NCI-H510A (cell line): ENCODE measurements at places on chromosomes 6 and 20.

- no peak for DNase-seq
Measured at GRCh38 chr6:163531122-163531521, 116.6 kb downstream of the QKI start.

- no peak for DNase-seq
Measured at GRCh38 chr6:21468461-21468860, 125.1 kb upstream of the SOX4 start.

DNA sequence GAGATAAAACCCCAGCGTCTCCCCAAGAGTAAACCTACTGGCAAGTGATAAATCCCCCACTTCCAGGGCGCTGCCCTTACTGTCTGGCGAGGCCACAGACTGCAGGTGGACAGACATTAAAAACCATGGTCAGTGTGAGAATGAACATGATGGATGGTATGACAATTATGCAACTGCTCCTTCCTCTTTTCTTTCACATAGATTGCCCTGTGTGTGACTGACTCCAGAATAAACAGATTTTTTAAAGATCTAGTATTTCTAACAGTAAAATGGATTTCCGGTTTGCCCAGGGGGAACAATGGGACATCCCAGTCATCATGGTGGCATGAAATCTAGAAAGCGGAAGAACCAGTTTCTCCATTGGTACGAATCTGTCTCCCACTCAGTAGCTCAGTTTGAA, 153.7 kb downstream of the FOXC1 start:
- DNase-seq: no peak

DNA sequence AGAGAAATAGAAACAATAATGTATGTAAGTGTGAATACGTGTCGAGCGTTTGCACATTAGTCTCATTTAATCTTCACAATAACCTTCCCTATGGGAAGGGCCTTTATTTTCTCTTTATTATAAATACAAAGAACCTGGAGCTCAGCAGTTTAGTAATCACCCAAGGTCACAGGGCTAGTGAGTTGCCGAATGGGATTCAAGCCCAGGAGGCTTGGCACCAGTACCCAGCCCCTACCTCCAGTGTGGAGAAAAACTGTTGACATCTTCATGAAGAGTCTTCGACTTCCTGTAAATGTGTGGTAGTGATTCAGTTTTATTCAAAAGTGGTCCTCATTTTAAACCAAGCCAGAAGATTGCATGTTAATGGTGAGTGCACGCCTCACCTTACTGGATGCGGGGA, 162.8 kb downstream of the SCML4 start:
- no peak for DNase-seq

DNA sequence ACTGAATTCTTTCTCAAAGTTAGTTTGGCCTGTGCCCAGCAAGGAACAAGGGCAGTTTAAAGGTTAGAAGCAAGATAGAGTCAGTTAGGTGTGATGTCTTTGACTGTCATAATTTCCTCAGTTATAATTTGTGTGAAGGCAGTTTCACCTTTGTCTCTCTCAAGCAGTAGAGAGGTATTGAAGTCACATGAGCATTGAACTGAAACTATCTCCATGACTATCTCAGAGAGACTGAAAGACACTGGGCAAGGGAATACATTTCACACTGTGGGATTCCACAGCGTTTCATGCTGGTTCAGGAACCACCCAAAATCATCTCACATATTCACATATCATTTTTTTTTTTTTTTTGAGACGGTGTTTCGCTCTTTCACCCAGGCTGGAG, 366.1 kb downstream of the PREX1 start:
- DNase-seq: no peak

- no peak for DNase-seq
Measured at GRCh38 chr6:142372348-142372747, 70.5 kb downstream of the ADGRG6 start.

- DNase-seq: no peak
Measured at GRCh38 chr6:61887423-61887822, 398.6 kb downstream of the KHDRBS2 start.

DNA sequence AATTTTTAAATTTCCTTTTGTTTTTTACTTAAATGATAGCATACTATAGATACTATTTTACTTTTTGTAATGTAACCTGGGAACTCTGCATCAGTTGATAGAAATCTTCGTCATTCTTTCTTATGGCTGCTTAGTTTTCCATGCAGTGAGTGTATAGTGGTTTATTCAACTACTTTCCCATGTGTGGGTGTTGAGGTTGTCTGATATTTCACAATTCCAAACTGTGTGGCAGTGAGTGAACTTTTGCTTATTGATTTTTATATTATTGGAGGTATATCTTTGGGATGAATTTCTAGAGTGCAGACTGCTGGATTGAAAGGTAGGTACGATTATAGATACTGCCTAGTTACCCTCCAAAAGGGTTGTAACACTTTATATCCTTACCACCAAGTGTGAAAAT, 136.5 kb downstream of the CDKAL1 start:
- no peak for DNase-seq

GRCh38 chr20:50224531-50225255, 34.1 kb downstream of the CEBPB start:
- DNase-seq: no peak

- no peak for DNase-seq
Measured at GRCh38 chr6:31826793-31827285, 699 bp upstream of the HSPA1B start.

DNA sequence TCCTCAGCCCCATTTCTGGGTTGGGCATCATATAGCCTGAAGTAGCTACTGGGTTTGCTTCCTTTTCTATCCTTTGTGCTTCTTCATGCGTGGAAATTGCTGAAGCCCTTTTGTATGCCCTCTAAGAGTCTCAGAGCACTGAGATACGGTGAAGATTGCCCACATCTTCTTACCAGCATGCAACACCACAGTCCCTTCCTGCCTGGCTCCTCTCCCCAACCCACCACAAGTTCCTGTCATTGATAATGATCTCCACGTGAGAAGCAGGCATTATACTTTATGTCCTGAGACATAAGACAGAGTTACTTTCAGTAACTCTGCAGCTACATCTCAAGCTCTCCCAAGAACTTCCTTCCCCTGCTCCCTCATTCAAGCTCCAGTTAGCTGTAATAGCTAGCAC, 15.8 kb upstream of the PLCB4 start:
- DNase-seq: no peak

- DNase-seq: no peak
Measured at GRCh38 chr6:65350530-65350929, 356.5 kb downstream of the EYS start.

- DNase-seq: no peak
Measured at GRCh38 chr6:98124171-98124570, 710.2 kb upstream of the POU3F2 start.

DNA sequence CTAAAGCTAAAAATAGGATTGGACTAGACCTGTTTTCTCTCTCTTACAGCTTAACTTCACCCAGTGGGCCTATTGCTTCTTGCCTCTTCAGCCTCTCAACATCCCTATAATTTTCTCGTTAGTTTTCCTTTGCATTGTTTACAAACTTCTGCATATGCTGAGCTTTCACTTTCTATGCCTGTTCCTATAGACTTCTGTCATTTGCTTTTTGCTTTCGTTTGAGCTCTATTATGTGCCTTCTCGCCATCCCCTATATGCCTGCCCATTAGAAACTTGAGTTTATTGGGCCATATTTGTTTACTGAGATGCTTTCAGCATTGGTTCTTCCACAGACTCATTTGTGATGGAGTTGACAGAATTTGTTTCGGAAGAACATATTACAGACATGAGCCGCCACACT, 40.9 kb downstream of the NCOA7 start:
- no peak for DNase-seq

- DNase-seq: peak; percentile 46
Measured at GRCh38 chr6:37210313-37210968, 40.5 kb downstream of the PIM1 start.

DNA sequence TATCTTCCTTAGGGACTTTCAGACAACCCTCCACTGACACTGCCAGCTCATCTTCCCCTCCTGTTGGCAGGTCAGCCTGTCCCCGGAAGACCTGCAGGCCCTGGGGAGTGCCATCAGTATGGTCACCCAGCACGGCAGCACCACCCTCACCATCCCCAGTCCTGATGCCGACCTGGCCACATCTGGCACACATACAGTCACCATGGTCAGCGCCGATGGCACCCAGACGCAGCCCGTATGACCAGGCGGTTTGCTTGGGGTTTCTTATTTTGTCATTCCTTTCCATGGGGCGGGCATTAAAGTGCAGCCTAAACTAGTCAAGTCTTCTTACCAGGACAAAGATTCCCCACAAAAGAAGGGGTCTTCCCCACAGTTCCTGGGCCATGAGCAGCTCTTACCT, 3.9 kb upstream of the DEF6 start:
- no peak for DNase-seq

GRCh38 chr6:15715060-15715459, 52.2 kb upstream of the DTNBP1 start:
- DNase-seq: no peak

DNA sequence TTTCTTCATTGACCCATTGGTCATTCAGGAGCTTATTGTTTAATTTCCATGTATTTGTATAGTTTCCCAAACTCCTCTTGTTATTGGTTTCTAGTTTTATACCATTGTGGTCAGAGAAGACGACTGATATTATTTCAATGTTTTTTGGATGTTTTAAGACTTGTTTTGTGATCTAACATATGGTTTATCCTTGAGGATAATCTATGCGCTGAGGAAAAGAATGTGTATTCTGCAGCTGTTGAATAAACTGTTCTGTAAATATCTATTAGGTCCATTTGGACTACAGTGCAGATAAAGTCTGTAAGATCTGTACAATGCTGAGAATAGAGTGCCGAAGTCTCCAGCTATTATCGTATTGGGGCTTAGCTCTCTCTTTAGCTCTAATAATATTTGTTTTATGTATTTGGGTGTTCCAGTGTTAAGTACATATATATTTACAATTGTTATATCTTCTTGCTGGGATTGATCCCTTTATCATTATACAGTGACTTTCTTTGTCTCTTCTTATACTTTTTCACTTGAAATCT, 223.3 kb upstream of the ZNF217 start:
- no peak for DNase-seq

GRCh38 chr20:48761874-48762273, 65.9 kb downstream of the PREX1 start:
- DNase-seq: no peak

DNA sequence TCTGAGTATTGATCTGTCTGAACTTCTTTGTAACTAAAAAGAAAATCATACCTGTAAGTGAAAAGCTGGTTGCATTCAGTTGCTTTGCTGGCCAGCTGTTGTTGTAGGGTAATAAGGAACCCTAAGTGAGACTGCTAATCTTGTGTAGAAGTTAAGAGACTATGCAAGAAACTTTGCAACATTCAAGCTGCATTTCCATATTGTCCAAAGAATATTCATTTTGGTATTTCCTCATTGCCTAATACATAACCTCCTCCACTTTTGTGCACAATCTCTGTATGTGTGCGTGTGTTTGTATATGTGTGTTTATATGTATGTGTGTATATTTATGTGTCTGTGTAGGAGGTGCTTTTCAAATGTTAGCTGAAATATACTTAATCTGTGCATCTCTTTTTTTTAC, 414.9 kb downstream of the CDKAL1 start:
- no peak for DNase-seq

- DNase-seq: no peak
Measured at GRCh38 chr6:14274546-14275492, 157.2 kb downstream of the CD83 start.

GRCh38 chr6:54266400-54266923, 41.8 kb upstream of the TINAG start:
- DNase-seq: no peak

- no peak for DNase-seq
Measured at GRCh38 chr20:20205862-20206236, 153.5 kb downstream of the CFAP61 start.

GRCh38 chr20:37394543-37395409, 48.8 kb downstream of the SRC start:
- DNase-seq: peak; percentile 35

- DNase-seq: no peak
Measured at GRCh38 chr6:163757520-163757919, 343.0 kb downstream of the QKI start.

GRCh38 chr6:147507162-147508041, 1.1 kb upstream of the SAMD5 start:
- no peak for DNase-seq

- DNase-seq: no peak
Measured at GRCh38 chr20:56171087-56172012, 77.2 kb upstream of the MC3R start.

DNA sequence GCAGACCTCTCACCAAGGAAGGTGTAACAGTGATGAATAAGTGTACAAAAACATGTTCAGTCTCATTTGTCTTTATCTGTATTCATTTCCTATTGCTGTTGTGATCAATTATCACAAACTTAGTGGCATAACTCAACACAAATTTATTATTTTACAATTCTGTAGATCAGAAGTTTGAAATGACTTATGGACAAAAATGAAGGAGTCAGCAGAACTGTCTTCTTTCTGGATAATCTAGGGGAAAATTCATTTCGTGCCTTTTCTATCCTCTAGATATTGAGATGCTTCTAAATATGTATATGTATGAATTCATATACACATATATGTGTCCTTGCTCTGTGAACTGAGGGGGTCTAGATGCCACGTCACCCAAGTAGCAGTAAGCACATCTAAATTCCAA, 663.1 kb upstream of the MARCKS start:
- no peak for DNase-seq

GRCh38 chr6:90238496-90239266, 58.0 kb downstream of the BACH2 start:
- DNase-seq: no peak

DNA sequence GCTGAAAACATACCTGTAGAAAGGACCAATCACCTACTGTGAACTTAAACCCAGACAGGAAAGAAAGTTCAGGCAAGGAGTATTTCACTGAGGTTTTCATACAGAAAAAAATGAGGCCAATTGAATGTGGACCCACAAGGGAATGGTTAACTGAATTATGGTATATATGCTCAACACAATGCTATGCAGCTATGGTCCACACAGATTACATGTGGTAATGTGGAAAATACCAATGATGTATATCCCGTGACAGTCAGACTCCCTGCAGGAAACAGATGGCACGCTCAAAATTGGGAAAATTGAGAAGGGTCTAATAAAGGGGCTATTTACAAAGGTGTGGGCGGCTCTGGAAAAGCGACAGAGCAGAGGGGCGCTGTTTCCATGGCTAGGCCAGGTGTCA, 47.1 kb upstream of the PIM1 start:
- DNase-seq: no peak

DNA sequence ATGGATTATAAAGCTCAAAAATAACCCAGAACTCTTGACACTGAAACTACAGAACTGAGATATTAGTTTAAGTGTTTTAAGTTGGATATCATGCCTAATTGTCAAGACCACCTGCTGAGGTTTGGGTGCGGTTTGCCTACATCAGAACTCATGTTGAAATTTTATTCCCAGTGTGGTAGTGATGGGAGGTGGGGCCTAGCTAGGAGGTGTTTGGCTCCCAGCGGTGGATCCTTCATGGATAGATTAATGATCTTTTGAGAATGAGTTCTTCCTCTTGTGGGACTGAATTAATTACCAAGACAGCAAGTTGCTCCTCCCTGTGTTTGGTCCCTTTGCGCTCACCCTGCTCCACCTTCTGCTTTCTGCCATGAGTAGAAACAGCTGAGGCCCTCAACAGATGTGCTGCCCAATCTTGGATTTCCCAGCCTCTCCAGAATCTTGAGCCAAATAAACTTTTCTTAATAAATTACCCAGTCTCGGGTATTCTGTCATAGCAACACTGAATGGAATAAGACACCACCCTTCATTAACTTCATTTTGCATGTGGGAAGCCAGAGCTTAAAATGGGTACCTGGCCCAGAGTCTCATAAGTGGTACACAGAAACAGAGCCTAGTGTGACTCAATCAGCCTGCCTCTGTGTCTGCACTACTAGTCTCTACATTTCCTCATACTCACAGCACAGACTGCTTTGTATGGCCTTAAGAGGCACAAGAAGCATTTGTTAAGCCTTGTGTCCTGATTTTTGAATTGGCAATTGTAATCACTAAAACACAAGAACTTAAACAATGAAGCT, 158.4 kb downstream of the IBTK start:
- no peak for DNase-seq
